ENCODE measurements at places on chromosomes 5 and 9.

- no peak for DNase-seq
Observed at GRCh38 chr9:70789086-70789485, 332.3 kb downstream of the TRPM3 start.

GRCh38 chr5:54867310-54867944 is 118.0 kb downstream of the ESM1 start:
- DNase-seq = no peak

GRCh38 chr5:77636641-77637169 is 1.8 kb downstream of the OTP start:
- no peak for DNase-seq

- peak; percentile 50 for DNase-seq
Observed at GRCh38 chr5:10354048-10354872, 765 bp downstream of the MARCHF6 start.

DNA sequence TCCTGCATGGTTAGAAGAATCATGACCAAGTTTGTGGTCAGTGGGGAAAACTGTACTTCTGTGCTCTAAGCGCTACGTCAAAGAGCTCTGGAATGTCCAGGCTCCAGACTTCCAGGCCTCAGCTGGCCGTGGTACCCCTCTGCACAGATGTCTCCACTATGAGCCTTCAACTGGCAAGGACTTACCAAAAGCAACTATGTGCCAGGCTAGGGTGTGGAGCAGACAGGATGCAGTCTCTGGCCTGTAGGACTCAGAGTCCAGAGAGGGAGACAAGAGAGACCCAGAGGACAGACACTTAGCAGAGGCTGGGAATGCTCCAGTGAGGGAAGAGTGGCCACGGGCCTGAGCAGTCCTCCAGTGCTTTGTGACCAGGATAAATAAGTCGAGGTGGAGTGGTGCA is 31.0 kb upstream of the TCF7 start:
- no peak for DNase-seq

GRCh38 chr5:73030531-73030930 is 74.7 kb downstream of the FCHO2 start:
- peak; percentile 17 for DNase-seq

DNA sequence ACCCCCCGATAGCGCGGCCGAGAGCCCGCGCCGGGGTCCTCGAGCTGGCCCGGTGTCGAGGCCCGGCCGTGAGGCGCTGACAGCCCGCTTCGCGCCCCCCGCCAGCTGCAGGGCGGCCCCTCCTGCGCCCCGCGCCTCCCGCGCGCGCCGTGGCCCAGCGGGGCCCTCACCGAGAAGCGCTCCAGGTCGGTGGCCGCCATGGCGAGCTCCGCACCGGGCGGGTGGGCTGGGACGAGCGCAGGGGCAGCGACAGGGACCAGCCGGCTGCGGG is 166 bp downstream of the SEPTIN8 start:
- DNase-seq = no peak

GRCh38 chr5:144971108-144971850 is 800.6 kb downstream of the KCTD16 start:
- DNase-seq = no peak

DNA sequence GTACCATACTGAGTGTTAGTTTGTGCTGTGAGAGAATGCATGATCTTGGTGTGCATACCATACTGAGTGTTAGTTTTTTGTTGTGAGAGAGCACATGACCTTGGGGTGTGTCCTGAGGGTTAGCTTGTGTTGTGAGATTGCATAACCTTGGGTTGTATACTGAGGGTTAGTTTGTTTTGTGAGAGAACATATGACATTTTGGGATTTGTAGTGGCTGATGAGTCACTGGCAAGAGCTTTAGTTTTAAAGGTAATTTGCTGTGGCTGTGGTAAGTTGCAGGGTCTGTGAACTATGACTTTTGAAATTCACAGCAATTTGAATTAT is 1068.3 kb upstream of the EDIL3 start:
- no peak for DNase-seq

GRCh38 chr9:128015696-128016095 is 34.9 kb upstream of the EEIG1 start:
- no peak for DNase-seq

DNA sequence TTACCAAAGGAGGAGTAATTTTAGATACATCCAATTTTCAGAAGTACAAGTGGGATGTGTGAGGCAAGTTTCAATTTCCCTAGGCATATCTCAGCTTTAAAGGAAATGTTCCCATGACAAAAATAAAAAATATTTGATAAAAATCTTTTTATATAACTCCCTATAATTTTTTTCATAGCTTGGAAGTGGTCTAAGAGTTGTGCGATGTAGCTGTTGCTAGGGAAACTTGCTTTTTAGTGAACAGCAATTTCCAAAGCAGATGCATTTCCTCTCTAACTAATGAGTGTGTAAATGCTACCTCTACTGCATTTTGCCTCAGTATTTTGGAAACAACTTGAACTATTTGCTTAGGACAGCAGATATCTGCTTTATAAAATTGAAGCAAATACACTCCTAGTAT is 39.6 kb downstream of the MACIR start:
- no peak for DNase-seq

DNA sequence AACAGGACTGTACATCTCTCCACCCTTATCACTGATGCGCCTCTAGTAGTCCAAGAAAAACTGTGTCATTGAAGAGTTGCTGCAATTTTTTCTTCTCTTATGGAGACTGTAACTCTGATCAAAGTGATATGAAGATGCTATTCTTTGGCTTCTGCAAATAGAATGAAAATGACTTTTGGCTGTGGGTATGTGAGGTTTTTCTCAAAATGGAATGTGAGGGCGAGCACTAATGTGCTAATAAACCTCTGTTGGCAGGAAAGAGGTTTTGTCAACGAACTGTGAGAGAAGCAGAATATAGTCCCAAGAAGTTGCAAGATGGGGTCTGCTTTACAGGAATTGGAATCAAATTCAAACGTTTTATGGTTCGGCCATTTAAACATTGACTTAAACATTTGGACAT is 252.0 kb upstream of the GAS1 start:
- DNase-seq = no peak

DNA sequence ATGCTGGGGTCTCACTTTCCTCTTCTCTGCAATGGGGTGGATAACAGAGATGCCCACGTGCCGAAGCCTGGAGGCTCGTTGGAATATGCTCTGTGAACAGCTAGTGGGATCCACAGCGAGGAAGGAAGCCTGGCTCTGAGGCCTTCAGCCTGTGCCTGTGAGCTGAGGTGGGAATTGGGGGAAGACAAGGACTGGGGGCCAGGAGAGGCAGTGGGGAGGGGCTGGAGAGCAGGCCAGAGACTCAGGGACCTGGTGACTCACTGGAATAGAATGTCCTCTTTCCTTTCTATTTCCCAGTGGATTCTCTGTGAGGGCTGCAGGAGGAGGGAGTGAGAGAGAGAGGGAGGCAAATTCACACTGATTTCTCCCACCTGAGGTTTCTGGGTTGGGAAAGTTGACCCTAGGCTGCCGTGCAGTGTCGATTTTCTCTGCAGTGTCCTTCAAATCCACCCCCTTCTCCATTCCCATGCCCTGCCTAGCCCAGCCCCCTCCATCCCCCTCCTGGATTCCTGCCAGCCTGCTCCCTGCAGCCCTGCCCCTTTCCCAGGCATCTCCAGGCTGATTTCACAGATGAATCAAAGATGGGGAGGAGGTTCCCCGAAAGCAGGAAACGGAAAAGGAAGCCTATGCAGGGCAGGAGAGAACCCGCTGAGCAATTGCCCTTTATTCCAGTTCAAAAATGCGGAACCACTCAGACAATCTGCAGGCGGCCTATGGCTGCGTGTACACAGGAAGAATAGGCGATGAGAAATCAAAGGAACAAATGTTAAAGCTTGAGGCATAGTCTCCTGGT is 1.4 kb upstream of the SPAAR start:
- DNase-seq = peak; percentile 28
